ENCODE measurements at places on chromosomes 1 and 21.

DNA sequence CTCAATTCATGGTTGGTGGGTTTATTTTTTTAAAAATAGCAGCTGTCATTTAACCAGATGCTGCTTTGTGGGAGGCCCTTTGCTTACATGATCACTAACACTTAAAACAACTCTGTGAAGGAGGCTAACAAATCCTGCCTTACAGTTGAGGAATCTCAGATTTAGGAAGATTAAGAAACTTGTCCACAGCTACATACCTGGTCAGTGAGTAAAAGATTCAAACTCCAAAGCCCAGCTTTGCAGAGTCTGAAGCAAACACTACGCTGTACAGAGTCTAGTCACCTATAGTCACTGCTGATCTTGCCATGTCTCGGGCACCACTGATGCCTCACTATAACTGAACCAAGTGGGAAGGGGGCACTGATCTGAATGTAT lies 535.4 kb downstream of the SMYD3 start:
- no peak for DNase-seq

DNA sequence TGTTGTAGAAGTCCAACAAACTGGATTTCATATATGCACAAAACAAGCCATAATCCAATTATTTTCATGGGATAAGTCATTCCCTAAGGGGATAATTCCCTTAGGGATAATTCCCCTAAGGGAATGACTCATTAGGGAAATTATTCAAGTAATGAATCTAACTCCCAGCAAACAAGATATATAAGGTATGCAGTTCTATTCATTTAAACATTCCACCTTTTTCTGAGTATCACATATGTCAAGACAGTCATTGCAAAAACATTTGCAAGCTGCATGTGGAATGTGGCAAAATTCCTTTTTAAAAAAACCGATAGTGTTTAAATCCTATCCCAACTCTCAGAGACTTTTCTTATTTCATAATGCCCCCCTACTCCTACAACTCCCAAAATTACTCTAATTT lies 131.2 kb downstream of the AKT3 start:
- no peak for DNase-seq

- DNase-seq, result peak; percentile 6
Observed at GRCh38 chr1:175887981-175888428, 144.6 kb upstream of the TNR start.

- no peak for DNase-seq
Observed at GRCh38 chr1:202858789-202859414, 30.0 kb downstream of the RABIF start.

- no peak for DNase-seq
Observed at GRCh38 chr1:71593523-71593922, 512.7 kb upstream of the ZRANB2 start.

All from activated CD4-positive, alpha-beta T cell treated with anti-CD3 and anti-CD28 coated beads, Interleukin-2, amount 50 U/mL, for 1 hour (primary cell).